Thoracic aorta (tissue), 2 donors: ENCODE measurements at places on chromosomes 2 and 18.

DNA sequence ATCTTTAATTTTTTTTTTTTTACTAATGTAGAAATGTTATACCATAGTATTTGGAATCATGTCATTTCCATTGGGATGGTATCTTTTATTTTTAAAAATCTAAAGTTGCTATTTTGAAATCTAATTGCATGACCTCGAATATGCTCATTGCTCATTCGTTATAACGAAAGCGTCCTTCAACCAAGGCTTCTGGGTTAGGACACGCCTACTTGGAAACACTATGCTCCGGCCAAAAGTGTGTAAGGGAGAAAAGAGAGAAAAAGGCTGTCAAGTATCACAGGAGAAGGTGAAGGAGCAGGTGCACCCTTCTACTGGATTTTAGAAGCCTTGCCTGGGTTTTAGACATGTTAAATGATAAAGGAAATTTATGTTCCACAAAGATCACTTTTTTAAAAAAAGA, 465.9 kb upstream of the ID2 start:
- DNase-seq = no peak

DNA sequence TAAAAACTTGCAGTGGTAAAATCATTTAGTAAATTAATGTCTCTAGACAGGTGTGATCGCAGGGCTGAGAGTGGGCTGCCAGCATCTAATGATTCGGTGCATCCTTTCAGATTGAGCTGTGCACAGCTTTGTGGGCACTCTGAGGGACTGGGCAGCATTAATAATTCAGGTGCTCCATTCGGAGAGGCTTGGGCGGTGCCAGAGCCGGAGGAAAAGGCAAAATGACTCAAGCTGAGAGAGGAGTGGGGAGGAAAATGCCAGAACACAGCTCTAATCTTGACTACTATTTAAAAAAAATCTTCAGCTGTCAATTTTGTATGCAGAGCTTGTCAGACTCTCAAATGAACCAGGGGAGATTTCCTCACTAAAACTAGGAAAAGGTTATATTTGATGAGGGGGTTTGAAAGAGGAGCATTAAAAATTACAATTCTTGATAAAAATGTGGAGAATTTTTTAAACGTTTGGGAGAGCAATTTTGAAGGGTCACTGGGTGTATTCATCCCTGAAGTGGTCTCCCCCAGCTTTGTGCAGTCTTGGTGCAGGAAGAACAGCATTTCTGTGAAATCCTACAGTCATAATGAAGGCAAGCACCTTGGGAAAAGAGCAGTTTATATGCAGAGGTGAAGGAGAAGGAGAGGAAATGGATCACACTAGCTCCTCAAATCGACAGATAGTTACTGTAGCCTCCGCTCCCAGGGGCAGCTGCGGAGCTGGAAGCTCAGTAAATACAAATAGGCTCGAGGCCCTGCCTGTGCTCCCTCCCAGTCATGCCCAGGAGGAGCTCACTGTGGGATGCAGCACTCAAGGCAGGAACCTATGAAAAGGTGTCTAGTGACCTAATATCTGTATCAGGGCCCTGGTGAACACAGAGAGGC, 535.4 kb upstream of the RAB6C start:
- DNase-seq = no peak

DNA sequence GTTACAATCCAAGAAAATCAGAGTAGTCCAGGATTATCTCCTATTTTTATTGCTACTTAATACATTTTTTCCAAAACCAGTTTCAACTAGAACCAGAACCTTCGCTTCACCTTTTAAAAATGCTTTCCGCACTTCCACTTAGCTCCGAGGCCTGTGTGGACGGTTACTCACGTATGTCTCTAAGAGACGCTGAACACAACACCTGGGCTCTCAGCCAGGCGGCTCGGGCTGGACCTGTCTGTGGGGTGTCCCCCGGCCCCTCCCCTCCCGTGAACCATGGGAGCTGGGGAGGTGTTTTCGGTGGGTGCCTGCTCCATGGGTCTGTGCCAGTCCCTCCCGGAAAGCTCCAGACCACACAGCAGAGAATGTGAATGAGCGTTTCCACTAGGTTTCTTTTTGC, 223.8 kb downstream of the GLI2 start:
- no peak for DNase-seq

GRCh38 chr2:72001937-72002690, 145.5 kb downstream of the CYP26B1 start:
- DNase-seq = no peak

DNA sequence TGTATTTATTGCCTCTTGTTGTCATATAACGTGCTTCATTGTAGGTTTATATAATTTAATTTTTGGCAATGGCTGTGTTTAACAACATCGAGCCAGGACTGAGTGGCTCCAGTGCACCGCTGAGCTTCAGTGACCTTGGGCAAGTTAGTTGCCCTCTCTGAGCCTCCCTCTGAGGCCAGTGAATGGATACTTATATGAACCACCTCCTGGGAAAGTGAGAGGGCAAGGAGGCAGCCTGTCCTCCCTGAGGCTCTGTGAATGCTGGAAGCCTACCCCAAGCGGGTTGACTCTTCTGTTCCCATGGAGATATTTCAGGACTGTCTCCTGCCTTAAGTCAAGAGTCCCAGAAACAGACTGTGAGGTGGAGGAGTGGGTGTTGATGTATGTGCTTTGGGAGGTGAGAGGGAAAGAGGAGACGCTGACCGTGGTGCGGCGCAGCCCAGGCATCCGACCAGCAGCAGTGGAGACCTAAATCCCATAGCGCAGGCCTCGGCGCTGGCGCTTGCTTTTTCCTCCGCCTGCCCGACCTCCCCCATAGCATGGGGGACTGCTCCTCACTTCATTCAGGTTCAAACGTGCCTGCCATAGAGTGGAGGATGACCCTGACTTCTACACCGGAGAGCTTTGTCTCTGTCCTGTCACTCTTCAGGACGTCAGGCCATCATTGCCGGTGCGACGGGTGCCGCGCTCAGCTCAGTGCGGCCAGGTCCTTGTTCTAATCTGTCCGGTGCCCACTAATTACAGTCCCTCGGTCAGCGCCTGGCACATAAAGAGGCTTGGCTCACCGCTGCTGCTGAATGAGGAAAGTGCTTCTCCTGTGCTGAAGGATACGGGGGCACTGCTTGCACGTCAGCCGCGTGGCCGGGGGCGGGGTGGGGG, 167.3 kb upstream of the HS6ST1 start:
- no peak for DNase-seq

- no peak for DNase-seq
Observed at GRCh38 chr2:235725016-235725489, 231.2 kb downstream of the AGAP1 start.

- DNase-seq = no peak
Observed at GRCh38 chr2:84052043-84052442, 407.0 kb downstream of the SUCLG1 start.

DNA sequence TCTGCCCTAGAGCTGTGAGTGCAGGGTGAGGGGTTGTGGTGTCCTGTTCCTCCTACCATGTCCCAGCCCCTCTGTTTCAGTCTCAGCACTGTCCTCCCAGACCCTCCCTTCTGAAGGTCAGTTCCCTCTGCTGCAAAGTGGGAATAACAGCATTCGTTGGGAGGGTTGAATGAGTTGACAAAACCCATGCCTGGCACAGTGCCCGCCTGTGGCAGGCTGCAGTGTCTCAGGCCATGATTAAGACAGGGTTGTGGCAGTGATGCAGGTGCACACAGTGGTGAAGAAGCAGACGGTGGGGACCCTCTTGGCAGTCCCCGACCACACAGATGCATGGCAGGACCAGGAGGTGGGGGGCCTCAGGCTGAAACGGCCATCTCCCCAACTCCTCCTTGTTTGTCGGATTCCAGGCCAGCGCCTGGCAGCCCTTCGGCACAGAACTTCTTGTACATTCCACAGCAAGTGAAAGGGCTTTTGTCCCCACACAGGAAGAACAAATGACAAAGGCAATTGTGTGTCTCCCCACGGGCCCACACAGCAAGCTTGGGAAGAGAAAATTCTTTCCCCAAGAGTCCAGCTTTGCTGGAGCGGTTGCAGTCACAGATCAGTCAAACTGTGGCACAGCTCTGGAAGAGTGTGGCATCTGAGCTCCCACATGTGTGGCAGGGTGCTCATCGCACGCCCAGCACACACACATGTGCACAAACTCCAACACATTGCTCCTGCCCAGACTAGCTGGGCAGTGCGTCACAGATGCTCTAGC, 92.0 kb upstream of the MSH2 start:
- DNase-seq = peak; percentile 10

- DNase-seq = no peak
Observed at GRCh38 chr2:98910349-98911125, 25.5 kb downstream of the CRACDL start.

GRCh38 chr2:241112592-241112991, 10.5 kb upstream of the MTERF4 start:
- DNase-seq = no peak
